ENCODE measurements at places on chromosomes 12 and 14. TPM values are rescaled to one million over a fixed set of nuclear protein-coding genes. Genes with fewer than 3 reads are reported as not detected.

TC2N gene
- total RNA-seq, result 10.9 TPM

KIF26A gene
- total RNA-seq, result 14.5 TPM

ADAM21 gene
- 0.61 TPM for total RNA-seq

PKP2 gene
- 1.7 TPM for total RNA-seq

TSPAN19 gene
- total RNA-seq, result not detected

GRCh38 chr12:76864791-76865400, 13.9 kb downstream of the CSRP2 start:
- no peak for DNase-seq

DNA sequence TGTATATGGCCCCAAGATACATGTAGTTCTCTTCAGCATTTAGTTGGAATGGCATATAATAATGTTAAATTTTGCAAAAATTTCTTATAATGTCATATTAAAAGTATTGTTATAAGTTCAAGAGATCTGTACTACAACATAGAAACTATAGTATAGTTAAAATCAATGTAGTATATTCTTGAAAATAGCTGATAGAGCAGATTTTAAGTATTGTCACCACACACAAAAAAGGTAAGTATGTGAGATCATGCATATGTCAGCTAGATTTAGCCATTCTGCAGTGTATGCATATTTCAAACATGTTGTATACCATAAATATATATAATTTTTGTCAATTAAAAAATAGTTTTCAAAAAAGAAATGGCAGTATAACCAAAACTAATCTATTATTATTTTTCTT, 86.5 kb downstream of the PLBD1 start:
- no peak for DNase-seq

GRCh38 chr12:33156042-33156441, 259.5 kb upstream of the PKP2 start:
- DNase-seq, result no peak

DNA sequence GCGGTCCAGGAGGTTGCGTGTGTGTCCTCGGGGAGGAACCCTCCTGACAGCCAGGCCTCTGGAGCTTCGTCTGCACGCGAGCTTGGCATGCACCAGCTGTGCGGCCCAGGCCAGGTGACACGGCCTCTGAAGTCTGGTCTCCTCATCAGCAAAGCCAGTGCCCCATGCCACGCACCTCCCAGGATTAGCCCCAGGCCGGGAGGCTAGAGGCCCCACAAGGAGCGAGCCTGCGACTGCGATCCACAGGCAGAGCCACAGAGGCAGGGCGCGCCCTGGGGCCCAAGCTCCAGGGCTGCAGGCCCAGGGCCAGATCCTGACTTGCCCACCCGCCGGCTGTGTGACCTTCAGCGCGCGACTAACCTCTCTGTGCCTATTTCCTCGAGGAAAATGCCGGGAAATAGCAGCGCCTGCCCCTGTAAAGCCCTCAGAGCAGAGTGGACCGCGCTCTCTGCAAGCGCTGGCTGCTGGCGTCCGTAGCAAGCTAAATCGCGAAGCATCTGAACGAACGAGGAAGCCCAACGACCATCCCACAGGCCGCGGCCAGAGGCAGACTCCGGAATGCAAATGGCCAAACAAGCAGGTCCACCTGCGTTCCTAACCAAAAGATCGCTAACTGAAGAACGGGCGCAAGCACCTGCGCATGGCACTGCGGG, 492 bp upstream of the BTBD6 start:
- DNase-seq, result no peak

DNA sequence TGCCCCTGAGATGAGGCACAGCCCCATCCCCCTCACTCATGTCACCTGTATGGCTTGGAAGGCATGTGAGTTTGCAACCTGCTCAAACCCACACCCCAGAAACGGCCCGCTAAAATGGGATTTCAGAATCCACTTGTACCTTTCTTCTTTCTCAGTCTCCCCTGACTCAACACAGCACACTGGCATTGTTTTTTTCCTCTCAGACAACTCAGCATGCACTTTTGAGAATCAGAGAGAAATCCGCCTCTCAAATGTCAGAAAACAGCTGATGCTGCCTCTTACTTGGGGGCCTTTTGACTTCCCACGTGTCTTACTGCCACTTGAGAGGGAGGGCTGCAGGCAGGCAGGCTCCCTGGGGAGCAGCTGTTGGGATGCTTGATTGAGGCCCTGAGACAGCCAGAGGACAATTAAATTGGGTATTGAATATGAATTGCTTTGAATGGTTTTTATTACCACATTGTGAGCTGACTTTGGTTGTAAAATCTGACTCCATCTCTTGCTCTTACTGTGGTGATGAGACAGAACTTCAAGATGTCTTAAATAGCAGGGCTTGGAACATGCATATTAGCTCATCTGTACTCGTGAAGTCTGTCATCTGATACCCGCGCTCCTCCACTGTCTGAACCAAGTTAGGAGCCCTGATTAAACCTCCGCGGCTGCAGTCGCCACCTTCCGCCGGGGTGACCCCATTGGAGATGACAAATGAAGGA, 96.6 kb downstream of the APAF1 start:
- no peak for DNase-seq

- peak; percentile 57 for DNase-seq
Observed at GRCh38 chr14:95609398-95609990, 74.6 kb downstream of the GLRX5 start.

- peak; percentile 58 for DNase-seq
Observed at GRCh38 chr14:73759183-73759713, 45.1 kb upstream of the PNMA1 start.

DNA sequence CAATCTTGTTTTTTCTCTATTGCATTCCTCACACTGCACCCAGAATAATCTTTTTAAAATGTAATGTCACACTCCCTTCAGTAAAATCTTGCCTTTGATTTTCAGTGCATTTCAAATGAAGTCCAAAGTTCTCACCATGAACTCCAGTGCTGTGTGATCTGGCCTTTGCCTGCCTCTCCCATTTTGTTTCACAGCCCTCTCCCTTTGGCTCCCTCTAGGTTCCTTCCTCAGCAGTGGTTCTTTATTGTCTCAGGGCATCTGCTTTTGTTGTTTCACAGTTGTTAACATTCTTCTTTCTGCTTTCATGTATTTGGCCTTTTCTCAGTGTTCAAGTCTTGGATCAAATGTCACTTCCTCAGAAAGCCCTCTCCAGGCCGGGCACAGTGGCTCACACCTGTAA, 84.5 kb upstream of the AMN1 start:
- no peak for DNase-seq

DNA sequence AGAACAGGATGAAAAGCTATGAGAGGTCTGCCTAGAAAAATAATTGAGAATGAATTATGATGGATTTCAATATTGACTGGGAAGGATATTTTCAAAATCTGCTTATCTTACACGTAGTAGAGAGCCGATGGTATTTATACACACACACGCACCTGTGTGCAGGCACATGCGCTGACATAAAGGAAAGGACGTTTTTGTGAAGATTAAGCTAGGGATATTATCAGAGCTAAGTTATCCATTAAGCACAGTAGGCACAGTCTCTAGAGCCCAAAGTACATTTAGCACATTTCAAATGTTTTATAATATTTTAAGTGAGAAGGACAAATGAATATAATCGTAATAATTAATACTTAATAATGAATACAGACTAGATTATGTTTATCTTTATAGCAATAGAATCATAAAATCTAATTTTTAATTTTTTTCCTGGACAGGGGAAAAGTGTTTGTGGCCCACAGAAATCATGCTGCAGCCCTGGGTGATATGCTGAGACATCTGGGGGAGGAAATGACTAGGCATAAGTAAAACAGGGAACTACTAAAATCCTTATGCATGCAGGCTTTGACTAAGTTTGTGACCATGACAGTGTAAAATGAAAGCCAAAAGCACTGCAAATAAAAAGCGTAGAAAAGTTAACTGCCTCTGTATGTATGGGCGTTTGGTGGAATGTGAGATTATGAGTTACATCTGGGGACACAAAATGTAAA, 146.1 kb downstream of the KITLG start:
- DNase-seq, result no peak

- DNase-seq, result no peak
Observed at GRCh38 chr12:3777206-3777809, 24.4 kb upstream of the CRACR2A start.

DNA sequence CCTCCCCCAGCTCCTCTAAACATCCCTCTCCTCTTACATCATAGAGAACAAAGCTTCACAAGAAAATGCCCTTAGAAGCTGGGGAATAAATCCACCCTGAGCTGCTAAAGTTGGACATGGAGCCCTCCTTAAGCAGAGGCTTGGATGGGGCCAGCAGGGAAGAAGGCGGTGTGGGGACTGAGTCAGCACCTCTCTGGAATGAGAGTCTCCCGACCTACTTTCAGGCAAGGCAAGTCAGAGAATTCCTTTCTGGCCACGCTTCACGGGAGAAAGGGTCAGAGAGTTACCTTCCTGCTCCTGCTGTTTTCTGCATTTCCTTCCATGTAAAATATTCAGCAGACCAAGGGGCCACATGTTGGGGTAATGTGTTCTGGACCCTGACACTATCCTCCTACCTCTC, 113.3 kb upstream of the PRB2 start:
- no peak for DNase-seq

GRCh38 chr12:97308576-97309198, 153.9 kb upstream of the RMST start:
- DNase-seq, result no peak
